Midbrain (tissue), 1 donor: ENCODE measurements at places on chromosomes 5 and 9.
A peak's percentile ranks its signal among the peaks of the same experiment; 100 is the strongest.

DNA sequence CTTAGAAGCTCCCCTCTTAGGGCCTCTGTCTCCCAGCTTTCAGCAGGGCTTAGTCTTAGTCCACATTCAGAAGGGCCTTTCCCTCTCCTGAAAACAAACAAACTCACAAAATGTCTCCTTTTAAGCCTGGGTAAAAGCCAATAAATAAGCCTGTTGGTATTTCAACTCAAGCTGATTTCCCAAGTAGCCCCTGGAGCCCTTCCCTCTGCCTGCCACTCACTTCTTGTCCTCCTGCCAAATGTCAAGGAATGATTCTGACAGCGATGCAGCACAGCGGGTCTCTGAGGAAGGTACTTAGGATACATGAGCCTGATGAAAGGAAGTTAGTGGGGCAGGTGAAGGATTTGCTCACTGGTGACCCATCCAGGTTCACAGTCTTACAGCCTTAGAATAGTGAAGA is 210.5 kb downstream of the PJA2 start:
- DNase-seq, result no peak

- DNase-seq, result no peak
These were observed 223.5 kb upstream of the TNC start for GRCh38 chr9:115341426-115341825.

DNA sequence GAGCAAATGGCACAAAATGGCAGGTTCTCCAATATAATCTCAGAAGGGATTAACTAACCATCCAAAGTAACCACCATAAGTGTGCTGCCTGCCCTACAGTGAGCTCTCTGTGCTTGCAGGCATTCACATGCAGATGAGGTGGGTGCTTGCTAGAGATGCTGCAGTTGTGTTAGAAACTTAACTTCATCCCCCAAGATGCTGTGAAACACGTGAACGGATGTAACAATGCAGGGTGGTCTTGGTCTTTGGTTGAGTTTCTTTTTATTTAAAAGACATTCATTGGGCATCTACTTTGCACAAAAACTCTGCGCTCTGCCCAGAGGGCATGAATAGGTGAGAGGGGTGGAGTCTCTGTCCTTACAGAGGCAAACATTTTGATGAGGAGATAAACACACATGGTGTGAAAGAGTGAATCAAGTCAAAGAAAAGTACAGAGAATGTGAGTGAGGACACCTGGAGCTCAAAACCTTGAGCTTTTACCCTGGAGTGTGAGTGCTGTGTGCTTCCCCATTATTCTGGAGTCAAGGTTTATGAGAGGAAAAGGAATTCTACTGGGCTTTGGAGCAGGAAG is 143.9 kb upstream of the DAP start:
- no peak for DNase-seq

- no peak for DNase-seq
These were observed 1066.3 kb upstream of the NUDT12 start for GRCh38 chr5:104628911-104629310.

DNA sequence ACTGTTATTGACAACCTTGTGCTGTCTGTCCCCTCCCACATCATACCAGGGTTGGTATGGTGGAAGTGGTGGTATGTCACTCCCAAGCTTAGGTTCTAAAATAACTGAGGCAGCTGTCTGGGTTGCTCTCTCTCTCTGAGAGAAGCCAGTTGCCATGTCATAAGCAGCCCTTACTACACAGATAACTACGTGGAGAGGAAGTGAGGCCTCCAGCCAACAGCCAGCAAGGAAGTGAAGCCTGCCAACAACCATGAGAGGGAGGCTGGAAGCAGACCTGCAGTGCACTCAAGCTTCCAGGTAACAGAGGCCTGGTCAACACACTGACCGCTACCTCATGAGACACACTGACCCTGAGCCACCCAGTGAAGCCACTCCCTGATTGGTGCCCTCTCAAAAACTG is 18.6 kb downstream of the CTNNAL1 start:
- no peak for DNase-seq

DNA sequence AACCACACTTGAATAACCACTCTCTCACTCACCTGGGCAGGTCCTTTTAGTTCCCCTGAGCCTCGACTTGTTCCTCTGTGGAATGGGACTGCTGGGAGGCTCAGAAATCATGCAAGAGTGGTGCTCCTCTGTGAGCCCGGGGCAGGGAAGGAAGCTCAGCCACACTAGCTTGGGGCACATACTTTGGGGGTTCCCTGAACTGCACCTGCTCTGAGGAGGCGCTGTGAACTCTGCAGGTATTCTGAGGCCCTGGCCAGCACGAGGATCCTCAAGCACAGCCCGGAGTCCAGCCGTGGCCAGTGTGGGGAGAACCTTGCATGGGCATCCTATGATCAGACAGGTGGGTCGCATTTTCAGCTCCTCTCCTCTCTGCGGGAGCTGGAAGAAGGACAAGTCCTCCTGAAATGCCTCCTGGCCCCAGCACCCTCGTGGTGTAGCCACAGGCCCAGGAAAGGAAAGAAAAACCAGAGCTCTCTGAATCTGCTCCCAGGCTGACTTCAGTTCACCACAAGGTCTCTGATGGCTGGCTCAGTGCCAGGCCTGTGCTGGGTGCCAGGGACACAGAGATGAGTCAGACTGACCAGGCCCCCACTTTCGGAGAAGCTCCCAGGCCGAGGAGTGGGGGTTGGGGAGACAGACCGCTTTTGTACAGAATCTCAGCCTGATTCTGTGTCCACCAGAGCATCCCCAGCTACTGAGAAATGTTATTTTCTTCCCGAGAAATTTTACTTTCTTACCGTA is 11.9 kb downstream of the GLIPR2 start:
- DNase-seq, result peak; percentile 95

- DNase-seq, result no peak
These were observed 430.9 kb downstream of the CHSY3 start for GRCh38 chr5:130335117-130335516.

DNA sequence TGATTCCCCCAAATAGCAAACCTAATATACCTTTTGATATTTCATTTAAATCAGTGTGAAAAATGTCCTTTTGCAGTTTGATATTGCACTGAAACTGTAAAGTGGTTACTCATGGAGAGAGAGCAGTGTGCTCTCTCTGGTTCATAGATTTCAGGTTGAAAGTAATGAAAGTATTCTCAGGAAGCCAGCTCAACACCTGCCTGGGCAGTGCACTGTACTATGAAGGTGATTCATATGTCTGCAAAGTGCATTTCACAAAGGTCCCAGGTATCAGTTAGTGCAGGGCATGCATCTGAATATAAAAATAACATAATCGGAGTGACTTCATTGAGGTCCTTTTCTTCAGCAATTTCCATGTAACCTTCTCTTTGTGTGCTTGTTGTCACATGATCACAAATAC is 274.3 kb downstream of the CDH18 start:
- no peak for DNase-seq

DNA sequence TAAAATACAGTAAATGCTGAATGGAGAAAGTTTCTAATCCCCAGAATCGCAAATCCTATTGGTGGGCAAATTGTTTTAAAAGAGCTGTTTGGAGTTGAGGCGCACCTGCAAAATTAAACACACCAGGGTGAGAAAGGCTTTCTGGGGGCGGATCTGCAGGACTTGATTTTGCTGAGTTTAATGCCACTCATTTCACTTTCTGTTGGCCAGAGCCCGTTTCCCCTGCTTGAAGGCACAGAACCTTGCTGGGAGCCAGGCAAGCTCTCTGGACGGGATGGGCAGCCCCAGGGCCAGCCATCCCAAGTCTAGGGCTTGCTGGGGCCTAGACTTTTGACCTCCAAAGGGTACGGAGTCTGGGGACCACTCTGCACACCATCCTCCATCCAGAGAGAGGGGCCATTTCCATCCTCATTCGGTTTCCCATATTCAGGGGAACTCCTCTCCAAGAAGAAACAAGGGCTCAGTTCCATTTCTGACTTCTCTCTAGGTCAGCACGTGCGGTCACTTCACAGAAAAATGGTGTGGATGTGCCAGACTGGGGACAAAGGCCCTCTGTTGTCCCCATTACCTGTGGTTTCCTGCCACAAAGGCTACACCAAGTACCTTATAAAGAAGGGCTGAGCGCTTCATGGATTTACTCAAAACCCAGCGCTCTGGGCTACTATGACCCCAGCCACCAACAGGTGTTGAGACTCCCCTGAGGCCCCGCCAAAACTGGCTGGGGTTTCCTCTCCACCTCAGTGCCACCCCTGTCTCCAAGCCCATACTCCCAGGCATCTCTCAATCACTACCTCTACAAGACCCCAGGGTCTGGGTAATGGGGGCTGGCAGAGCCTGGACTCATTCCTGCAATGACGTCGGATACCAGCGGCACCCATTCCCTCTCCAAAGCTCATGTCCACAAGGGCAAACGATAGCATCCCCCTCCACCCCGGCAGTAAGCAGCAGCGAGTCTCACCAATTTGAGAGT is 170.0 kb downstream of the AUH start:
- DNase-seq, result no peak

- no peak for DNase-seq
These were observed 110.9 kb downstream of the GRIA1 start for GRCh38 chr5:153601377-153601776.

DNA sequence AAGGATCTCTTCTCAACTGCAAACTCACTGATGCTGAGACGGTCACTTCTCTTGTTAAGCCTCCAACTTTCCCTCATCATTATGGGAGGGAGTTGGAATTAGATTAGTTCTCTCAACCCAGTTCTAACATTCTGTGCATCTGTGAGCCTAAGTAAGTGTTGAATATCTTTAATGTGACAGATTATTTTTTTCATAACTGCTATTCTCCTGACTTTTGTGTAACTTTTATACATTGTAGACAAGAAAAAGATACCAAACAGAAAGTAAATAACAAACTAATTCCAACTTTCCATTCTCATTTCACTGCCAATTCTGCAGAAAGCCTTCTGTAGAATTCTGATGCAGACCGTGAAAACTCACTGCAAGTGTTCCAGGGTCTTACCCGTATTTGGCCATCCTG is 813.5 kb downstream of the TLE4 start:
- DNase-seq, result no peak

DNA sequence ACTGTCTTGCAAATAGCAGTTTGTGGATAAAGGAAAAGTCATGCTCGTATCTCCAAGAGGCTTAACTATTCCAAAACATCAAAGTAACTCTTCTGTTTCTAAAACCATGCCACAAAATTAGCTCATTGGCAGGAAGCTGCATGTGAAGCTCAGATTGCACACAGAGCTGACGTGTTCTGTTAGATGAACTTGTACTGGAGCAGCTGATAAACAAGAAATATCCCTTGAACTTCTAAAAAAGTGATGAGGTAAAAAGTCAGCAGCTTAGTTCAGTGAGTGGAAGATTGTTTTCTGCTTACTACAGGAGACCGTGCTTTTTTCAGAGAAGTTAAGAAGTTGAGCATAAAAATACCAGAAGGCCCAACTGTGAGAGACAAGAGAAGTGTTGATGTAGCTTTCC is 113.2 kb downstream of the SLC12A2 start:
- no peak for DNase-seq

DNA sequence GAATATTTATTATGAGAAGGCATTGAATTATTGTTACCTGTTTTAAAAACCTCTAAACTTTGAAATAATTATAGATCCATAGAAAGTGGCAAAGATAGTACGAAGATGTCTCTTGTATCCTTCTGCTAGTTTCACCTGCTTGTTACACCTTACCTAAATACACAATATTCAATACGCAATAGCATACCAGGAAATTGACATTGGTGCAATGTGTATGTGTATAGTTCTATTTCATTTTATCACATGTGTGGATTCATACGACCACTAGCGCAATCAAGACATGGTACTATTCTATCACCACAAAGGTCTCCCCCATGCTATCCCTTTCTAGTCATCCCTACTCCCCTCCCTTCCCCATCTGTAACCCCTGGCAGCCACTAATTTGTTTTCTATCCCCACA is 8.5 kb upstream of the OR2S2 start:
- no peak for DNase-seq

DNA sequence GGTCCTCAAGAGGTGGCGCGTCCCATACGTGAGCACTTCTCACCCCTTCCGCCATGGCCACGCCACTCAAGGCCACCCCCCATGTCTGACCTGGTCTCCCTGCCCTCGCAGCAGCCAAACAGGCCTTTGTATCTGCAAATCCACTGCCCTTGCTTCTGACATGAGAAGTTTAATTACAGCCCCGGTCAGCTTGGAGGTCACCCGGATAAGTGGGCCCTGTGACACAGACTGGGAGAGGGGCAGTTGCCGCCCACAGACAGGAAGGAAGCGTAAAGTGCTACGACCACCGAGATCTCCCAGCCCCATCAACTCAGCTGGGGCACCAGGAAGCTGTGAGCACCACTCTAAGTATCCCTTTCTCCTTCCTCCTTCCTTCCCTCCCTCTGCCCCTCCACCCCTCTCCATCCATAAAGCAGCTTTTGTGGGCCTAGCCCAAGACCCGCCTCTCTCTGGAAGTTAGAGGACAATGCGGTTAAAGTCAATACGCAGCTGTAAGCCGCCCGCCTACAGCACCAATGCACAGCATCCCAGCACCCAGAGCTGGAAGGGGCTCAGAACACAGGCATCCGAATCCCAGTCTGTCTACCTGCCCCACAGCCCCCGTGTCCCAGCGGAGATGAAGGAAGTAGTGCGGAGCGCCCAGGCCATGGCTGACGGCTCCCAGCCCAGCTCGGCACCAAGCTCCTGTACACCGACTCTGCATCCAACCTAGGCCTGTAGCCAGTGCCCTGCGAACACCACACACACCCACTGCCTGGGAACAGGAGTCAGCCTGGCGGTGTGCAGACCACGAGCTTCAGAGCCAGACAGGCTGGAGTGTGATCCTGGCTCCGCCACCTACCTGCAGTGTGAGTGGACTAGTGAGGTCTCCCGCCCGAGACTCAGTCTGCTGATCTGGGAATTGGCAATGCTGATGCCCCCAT is 44.8 kb upstream of the RNF130 start:
- DNase-seq, result no peak

DNA sequence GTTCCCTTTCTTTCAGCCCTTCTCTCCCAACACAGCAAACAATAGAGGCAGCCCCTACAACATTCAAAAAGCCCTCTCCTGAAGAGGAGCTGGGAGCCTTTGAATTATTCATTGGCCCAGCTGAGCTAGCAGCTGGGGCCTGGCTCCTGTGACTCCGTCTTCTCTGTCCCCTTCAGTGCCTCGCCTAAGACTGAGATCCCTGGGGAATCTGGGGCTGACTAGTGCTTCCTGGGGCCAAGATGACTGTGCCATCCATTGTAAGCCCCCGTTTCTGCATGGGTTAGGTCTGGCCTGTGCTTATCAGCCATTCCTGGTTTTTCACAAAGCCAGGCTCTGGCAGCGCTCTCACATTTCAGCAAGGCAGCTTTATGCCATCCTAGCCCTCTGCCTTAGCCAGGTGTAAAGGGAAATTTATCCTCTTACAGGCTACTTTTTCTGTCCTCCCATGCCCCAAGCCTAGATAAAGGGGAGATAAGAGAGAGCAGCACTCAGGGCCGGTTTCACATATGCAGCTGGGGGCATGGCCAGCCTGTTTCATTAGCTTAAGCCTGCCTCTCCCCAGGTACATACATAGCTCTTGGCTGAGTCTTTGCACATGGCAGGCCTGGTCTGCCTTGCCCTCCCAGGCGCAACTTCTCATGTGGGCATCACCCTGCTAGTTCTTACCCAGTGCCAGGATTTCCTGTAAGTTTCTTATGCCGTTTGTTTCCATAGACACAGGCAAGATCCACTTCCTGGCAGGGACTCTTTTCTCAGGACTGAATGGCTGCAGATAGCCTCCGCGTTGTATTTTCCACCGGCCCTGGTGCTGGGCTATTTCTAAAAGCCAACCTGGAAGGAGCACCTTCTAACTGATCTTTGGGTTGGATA is 15.8 kb downstream of the PTPA start:
- peak; percentile 27 for DNase-seq
